Vagina (tissue), 2 donors: ENCODE measurements at places on chromosomes 4 and X.

DNA sequence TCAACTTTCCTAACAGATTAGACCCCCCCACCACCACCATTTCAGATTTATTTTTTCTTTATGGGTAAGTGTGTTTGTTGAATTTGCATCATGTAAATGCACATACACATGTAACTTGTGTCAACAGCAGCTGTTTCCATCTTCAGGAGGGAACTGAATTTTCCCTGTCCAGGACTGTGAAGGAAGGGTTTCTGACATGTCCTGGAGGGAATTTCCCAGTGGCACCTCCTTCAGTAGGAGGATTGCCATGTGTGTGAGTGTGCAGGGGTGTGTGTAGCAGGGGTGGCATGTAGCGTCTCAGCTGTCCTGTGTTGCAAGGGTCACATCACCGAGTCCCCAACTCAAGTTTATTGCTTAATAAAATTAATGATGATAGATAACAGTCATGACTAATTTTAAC is 19.7 kb downstream of the HERC6 start:
- DNase-seq, result no peak

DNA sequence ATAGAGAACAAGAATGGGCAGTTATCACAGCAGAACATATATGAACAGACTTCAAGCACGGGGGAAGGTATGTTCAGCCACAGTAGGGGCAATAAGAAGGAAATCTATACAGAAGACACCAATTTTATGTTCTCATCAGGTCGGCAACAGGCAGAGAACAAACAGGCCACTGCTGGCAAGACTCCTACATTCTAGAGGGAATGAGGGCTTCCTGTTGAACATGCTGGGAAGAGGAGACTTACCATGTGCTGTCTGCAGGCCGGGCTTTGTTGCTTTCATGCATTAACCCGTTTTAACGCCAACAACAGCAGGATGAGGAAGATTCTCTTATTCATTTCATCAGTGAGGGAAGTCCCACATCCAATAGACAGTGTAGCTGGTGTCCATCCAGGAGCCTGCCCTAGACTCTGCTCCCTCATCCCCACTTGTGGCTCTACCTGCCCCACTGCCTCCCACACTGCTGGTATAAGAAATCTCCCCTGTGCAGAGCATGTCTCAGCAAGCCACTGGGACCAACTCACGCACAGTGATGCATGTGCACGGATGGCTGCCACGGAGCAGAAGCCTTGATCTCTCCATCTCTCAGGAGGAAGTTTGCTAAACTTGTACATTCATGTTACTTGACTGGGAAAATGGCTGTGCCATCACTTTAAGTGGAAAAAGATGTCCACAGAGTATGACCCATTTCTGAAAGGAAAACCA is 84.5 kb downstream of the ACOX3 start:
- no peak for DNase-seq

DNA sequence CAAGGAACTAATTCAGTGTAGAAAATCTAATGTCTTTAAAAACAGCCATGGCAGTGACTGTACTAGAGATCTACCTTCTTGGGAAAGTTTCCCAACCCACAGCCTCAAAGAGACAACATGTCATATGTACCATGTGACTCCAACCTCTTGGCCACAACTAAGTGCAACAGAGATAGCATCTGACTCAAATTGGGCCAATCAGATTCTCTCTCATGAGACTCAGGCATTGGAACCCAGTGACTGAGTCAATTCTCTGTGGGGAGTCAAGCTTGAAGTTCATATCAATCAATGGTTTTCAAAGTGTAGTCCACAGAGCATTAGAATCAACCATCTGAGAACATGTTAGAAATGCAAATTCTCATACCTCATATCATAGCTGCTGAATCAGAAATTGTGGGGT is 123.3 kb downstream of the MBNL3 start:
- DNase-seq, result no peak

GRCh38 chr4:8045909-8046308 is 106.2 kb upstream of the AFAP1 start:
- DNase-seq, result no peak

DNA sequence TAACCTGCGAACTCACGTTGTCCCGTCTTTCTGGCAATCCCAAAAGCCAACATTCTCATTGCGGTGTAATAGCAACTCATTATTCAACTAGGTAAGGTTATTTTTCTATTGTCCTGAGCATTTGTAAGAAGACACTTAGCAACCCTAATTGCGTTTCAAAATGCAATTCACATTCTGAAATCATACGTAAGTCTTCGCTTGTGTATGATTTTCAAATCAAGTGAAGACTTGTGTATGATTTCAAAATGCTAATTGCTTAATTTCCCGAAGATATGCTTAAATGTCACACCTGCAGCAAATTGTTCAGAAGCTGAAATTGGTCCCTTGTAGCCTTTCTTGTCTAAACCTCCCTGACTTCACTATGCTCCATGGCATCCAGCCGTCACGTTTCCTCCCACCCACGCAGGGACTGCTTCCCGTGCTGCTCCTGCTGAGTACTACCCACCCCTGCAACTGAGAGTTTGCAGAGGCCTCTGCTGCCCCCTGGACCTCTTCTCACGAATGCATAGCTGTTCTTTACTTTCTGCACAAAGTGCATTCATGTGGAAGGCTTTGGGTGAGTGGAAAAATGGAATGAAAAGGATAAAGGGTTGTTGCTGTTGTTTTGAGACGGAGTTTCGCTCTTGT is 40.8 kb upstream of the CLDN24 start:
- DNase-seq, result no peak

- no peak for DNase-seq
These were observed 121.5 kb downstream of the REELD1 start for GRCh38 chr4:146335763-146336409.

DNA sequence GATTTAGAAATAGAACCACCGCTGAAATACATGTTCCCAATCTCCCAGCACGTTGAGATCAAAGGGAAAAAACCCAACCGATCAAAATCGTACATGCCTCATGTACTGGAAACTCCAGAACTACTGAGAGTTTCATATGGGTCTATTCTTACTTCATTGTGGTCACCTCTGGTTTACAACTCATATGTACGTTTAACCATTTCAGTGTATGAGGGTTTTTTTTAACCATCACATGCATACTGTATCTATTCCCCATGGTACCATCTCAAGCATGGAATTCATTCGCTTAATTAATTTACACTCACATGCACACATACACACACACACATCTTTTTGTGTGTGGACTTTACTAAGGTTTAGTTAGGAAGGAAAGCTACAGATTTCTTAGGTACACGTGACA is 46.0 kb upstream of the CLNK start:
- no peak for DNase-seq

DNA sequence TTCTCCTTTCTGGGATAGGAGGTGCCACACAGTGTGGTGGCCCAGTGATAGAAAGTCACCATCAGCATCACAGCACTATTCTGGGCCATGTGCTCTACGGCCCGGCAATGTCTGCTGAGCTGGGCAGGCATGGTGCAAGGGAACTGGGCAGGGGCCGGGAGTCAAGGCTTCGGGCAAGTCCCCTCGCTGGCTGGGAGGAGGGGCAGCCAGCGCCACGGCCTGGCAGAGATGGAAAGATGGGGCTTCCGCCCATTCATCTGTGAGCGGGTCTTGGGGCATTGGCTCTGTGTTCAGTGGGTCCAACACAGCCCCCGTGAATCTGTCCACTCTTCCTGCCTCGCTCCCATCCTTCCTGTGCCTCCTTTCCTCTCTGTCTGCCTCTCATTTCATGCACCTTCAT is 7.1 kb upstream of the ATP2B3 start:
- DNase-seq, result no peak

DNA sequence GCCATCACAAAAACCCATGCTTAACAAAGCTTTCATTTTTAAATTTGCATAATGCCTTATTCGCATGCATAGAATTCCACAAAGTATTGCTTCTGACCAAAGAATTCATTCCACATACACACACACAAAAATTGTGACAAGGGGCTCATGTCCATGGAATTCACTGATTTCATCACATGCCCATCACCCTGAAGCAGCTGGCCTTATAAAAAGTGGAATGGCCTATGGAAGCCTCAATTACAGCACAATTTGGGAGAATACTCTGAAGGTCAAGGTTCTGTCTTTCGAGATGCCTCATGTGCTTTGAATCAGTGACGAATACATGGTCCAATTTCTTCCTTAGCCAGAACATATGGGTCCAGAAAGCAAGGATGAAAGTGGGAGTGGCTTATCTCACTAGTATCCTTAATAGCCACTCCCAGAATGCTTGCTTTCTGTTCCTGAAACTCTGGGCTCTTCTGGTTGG is 165.7 kb downstream of the KDR start:
- no peak for DNase-seq

- DNase-seq, result no peak
These were observed 212.5 kb upstream of the ZIC3 start for GRCh38 chrX:137353404-137353803.

DNA sequence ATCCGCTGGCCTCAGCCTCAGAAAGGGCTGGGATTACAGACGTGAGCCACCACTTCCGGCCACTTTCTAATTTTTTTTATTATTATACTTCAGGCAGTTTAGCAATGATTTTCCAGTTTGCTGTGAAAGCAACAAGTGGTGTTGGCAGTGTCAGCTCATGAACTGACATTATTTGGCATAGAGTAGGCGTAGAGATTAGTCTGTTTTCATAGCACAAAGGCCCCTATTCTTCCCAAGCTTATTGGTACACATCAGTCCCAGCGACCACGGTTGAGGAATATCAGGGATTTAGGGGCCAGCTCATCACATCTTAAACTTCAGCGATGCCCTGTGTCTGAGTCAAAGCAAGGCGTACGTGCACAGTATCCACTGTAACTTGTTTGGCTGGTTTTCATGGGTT is 53.0 kb upstream of the RASSF6 start:
- DNase-seq, result no peak

GRCh38 chr4:9594948-9595347 is 150.7 kb downstream of the DEFB131A start:
- no peak for DNase-seq

DNA sequence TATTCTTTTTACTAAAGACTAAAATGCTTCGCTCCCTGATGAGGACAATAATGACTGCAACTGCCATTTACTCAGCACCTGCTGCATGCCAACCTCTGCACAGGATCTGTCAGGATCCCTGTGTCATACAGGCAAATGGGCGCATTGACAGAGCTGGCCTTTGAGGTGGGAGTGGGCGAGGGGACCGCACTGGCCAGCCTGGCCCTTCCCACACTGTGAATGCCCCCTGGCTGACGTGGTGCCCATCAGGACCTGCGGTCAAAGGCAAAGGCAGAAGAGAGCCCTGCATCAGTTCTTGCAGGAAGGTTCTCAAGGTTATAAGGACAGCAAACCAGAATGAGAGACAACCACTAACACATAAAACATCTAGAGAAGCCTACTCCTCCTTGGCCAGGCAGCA is 67.9 kb downstream of the HAUS3 start:
- no peak for DNase-seq

DNA sequence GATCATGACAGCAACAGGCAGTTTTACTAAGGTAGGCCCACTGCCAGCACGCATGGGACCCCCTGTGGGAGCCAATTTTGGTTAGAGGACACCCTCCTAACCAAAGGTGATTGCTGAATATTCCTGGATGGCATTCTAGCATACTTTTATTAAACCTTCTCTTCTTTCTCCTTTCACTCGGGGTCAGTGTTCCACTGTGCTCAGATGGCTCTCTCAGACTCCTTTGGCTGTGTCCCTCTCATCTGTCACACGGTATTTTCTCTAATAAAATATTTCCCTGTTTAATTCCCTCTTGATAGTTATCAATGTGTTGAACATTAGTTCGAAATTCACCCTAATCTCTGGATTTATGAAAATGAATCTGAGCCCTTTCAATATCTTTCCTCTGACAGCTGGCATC is 1315.3 kb downstream of the FSTL5 start:
- DNase-seq, result no peak

- no peak for DNase-seq
These were observed 12.5 kb upstream of the MAB21L2 start for GRCh38 chr4:150569384-150569987.
